Osteocyte (in vitro differentiated cells): ENCODE measurements at places on chromosomes 11 and 22. TPM values are rescaled to one million over a fixed set of nuclear protein-coding genes. Genes with fewer than 3 reads are reported as not detected.

APOBEC3B gene
- 4.2 and 4.9 TPM in 2 replicates for total RNA-seq

GRCh38 chr11:72783144-72783905 is 10.5 kb downstream of the STARD10 start:
- no peak for DNase-seq

VSIG2 gene
- total RNA-seq, result 0.30 TPM in 1 of 2 replicates, not detected in the other

FREY1 gene
- total RNA-seq, result 0.81 and 1.5 TPM in 2 replicates

ANGPTL5 gene
- 2.4 and 2.9 TPM in 2 replicates for total RNA-seq

A4GALT gene
- total RNA-seq, result 29.9 and 32.8 TPM in 2 replicates

GRCh38 chr11:67289226-67289650 is at the start of gene ANKRD13D:
TSS of gene ANKRD13D (plus strand) at chr11:67289303. CDS start at chr11:67289461, 158 bp downstream.
- DNase-seq, result no peak
